Activated CD4-positive, CD25-positive, alpha-beta regulatory T cell (primary cell): ENCODE measurements at places on chromosomes 5 and 9.

- no peak for DNase-seq
These were observed 14.7 kb upstream of the SLC9A3 start for GRCh38 chr5:538801-539468.

- no peak for DNase-seq
These were observed 22.7 kb upstream of the CDKN2B start for GRCh38 chr9:22031655-22032411.

DNA sequence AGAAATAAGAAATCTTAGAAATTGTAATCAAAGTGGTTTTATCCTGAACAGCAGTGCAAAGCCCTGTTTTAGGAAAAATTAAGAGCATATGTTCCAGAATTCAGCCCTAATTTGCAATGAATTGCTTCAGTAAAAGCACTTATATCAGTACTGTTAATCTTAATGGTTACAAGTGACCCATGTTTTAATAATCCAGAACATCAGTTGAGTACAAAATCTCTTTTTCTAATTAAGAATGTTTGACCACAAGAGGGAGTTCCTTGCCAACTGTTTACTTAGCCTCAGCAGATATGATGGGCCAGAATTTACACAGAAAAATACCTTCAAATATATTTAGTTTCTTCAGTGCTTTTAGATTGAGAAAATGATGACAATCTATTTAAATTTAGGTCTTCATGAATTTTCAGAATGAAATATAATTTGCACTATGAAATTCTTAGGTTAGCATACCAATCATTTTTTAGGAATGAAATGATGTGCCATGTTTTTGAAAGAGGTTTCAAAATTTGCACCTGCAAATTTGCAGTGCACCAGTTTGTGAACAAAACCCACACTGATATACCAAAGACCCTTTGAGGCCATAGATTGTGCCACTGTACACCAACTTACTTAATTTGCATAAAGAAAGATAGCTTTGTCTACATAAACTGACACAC, 926.3 kb upstream of the ARRDC3 start:
- no peak for DNase-seq

DNA sequence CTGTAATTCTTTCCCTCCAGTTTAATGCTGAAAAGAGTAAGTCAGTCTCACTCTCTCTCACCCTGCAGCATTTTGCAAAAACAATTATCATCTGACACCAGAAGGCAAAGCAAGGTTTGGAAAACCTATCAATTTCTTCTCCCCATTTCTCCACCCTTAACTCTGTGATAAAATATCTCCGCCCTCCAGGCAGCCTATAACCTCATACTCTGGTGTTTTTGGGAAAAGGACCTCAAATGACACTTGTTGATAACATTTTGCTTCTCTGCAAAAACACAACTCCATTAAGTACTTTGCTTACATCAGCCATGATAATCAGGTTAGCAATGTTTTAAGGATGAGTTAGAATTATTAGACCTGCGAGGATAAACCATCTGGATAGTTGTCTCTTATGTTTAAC, 2.3 kb downstream of the ANKH start:
- DNase-seq: no peak

- no peak for DNase-seq
These were observed 378.3 kb upstream of the DAP start for GRCh38 chr5:11139217-11139865.

- no peak for DNase-seq
These were observed 5.5 kb downstream of the KCNT1 start for GRCh38 chr9:135707252-135708138.

GRCh38 chr5:143501310-143502044, 98.0 kb upstream of the NR3C1 start:
- no peak for DNase-seq

- DNase-seq: no peak
These were observed 33.4 kb downstream of the ACER2 start for GRCh38 chr9:19442240-19442639.

DNA sequence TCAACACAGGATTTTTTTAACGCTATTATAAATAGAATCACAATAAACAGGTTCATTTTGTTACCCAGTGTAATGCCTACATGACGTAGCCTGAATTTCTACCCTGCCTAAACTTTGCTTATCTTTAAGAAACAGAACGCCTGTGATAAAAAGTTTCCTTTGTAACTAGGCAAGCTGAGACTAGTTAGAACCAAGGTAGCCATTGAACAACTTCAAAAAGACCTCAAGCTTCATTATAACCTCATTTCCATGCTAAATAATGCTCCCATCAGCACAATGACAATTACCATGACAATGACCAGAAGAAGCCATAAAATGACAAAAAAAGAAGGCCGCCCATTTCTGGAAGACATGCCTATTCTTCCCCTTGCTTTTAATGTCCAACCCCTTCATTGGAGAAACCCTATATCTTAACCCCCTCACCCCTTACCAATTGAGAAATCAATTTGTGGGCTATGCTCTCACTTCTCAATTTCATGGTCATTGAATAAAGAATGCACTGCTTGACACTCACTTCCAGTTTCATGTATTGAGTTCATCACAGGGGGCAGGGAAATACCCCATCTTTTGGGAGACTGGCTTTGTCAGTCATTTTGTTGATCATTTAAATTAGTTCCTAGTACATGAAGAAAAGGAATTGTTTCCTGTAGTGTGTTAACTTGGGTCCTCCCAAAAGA, 276.8 kb downstream of the MCTP1 start:
- no peak for DNase-seq

DNA sequence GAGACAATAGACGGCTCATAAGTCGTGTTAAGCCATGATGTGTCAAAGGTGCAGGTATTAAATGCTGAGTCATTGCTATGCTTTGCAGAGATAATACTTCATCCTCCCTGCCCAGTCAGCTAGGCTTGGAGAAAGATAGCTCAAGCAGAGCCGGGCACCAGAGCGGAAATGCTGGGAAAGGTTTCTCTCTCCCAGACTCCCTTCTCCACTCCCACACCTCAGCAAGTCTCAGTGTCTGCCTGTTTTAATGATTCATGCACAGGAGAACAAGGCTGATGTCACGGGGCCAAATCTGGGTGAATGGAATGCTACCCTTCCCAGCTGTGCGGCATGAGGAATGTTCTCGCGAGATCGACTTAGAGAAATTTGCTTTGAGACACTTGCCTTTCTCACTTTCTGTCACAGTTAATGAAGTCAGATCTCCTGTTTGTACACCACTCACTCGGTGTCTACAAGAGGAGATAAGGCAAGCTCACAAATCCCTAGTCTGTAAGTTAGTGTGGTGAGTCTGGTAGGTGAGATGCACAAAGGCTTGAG, 204.4 kb downstream of the EFNA5 start:
- DNase-seq: no peak

GRCh38 chr5:1001406-1002270, 7.0 kb upstream of the NKD2 start:
- no peak for DNase-seq

DNA sequence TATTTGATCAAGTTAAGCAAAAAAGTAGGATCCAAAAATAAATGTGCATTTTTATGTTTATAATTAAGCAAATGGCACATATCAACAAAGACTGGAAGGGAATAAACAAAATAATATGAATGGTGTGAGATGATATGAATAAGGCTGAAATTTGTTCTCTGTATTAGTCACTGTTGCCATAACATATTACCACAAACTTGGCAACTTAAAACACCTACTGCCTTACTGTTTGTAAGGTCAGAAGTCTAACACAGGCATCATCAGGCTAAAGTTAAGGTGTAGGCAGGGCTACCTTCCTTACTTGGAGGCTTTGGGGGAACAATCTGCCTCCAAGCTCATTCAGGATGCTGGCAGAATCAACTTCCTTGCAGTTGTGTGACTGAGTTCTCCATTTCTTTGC, 19.3 kb downstream of the PGGT1B start:
- no peak for DNase-seq

DNA sequence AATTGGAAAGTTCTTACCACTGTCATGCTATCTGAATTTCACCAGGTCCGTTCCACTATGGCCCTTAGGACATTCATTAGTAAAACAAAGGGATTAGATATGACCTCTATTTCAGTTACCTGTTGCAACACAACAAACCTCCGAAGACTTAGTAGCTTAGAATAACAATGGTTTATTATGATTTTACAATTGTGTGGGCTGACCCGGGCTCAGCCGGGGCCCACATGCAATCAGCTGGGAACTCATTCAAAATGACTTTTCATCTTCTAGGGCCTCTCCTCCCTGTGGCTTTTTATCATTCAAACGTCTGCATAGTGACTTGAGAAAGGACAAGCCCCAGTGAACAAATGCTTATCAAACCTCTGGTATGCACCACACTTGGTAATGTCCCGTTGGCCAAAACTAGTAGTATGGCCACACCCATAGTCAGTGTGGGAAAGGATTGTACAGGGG, 2.3 kb upstream of the FBXW11 start:
- no peak for DNase-seq

DNA sequence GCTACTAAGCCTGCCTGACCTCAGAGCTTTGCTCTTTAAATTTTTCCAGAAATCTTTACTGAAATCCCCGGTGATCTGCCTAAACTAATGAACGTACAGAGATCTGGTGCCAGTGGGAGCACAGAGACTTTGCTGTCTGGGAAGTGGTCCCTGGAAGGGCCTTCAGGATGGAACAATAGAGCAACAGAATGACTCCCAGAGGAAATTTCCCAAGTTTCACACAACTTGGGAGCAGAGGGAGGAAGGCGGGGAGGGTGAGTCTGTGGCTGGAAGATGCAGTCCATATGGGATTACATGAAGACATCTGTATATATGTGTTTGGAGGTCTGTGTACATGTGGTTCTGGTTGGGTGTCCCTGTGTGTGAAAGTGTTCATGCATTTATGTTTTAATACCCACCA, 638.3 kb downstream of the CCDC171 start:
- no peak for DNase-seq

DNA sequence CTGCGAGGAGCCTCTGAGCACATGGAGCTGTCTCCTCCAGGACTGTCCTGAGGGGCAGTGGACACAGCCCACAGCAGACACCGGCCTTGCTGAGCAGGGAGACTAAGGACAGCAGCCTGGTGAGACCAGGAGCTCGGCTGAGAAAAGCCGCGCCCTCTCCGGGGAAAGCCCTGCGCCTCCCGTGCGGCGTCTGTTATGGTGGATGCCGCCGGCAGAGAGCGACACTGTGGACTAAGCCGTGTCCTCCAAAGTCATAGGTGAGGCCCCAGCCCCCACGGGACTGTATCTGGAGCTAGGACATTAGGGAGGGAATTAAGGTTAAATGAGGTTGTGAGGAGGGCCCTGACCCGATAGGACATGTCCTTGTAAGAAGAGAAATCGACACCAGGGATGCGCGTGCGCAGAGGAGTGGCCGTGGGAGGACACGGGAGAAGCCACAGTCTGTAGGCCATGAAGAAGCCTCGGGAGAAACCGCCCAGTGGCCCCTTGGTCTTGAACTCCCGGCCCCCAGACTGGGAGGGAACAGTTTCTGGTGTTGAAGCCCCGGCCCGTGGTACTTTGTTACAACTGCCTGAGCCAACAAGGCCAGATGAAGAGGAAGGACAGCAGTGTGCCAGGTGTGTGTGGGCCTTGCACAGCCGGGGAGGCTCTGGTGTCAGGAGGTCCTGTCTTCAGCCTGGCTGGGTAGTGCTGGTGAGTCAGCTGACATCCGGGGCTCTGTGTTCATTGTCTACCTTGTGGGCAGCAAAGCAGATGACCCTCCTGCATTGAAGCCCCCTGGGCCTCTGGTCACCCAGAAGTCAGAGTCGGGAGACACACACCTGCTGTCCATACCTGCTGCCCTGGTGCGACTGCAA, 22.1 kb downstream of the MRPL36 start:
- DNase-seq: no peak

DNA sequence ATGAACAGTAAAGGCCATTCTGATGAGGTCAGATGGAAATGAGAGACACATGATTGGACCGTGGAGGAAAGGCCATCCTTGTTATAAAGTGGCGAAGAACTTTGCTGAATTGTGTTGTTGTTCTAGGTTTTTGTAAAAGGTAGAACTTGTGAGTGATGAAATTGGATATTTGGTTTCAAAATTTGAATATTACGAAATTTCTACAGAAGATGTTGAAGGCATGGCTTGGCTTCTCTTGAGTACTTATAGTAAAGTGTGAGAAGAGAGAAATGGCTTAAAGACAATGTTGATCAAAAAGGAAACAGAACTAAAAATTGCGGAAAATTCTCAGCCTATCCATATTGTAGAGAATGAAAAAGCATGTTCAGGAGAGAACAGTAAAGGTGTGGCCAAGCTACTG, 166.6 kb upstream of the S1PR3 start:
- no peak for DNase-seq

DNA sequence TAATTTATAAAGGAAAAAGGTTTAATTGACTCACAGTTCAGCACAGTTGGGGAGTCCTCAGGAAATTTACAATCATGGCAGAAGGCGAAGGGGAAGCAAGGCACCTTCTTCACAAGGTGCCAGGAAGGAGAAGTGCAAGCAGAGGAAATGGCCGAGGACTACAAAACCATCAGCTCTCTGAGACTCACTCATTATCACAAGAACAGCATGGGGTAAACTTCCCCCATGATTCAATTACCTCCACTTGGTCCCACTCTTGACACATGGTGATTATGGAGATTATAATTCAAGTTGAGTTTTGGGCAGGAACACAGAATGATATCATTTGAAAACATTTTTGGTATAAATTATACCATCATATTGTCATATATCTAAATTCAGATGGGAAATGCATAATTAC, 934.7 kb downstream of the CDH12 start:
- DNase-seq: no peak

DNA sequence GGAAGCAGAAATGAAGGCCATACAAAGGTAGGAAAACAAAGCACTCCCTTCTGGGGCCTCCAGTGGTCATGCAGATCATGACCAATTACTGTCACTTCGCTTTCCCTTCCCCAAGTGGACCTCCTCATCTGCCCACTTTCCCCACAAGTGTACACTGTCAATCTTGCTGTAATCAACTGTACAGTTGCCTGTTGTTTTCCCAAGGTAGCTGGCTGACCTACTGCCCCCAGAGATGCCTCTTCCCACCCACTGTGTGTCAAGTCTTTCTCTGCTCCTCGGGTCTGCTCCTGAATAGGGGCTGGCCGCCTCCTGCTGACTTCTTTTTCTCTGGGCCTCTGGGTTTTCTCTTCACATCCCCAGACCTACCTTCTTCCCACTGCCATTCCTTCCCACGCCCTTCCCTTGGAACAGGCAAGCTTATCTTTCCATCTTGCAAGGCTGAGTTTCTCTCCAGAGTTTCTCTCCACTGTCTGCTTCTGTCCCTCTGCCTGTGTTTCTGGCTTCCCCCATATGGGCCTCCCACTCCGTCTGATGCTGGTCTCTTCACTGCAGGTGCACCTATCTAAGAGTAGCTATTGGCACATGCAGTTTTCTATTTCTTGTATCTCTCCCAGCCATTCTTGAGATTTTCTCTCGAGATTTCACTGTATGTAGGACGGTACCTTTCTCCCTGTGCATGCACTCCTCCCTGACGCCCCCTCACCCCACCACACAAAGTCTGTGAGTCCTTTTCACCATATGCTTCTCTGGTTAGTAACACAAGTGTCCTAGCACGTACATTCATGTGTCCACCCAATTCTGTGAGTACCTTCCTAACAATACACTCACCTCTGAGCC, 2.4 kb downstream of the ELL2 start:
- DNase-seq: no peak

DNA sequence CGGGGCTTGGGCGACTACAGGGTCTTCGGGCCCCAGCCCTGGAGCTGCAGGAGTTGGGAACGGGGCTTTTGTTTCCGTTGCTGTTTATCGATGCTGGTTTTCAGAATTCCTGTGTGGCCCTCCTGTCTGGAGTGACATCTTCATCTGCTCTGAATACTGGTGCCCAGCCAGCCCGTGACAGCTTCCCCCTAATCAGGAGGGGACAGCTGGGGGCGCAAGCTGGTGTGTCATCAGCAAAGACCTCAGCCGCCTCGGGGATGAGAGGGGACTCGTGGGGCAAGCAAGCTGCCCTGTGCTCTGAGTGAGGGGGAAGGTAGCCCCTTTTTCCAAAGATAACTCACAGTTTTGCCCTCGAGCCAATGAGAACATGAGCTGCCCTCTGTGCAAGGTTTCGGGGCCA, 110.7 kb downstream of the RXRA start:
- no peak for DNase-seq
